NCI-H2029 (cell line): ENCODE measurements at places on chromosomes 12 and 14.

- no peak for DNase-seq
Observed at GRCh38 chr12:67459173-67459572, 189.4 kb upstream of the DYRK2 start.

DNA sequence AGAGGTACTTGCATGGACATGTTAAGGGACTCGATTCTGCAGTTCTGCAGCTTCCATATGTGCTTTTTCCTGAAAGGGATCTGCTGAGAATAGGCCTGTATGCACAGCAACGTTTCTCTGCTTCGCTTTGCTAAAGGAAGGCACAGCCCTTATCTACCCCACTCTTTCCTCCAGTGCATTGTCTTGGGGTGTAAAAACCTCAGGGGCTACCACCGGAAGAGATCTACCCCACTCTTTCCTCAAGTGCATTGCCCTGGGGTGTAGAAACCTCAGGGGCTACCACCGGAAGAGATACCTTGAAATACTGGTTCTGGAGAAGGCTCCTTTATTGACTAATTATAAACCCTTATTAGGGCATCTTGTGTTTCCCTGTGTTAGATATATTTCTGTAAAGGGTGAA, 52.9 kb downstream of the SEL1L start:
- DNase-seq, result no peak

DNA sequence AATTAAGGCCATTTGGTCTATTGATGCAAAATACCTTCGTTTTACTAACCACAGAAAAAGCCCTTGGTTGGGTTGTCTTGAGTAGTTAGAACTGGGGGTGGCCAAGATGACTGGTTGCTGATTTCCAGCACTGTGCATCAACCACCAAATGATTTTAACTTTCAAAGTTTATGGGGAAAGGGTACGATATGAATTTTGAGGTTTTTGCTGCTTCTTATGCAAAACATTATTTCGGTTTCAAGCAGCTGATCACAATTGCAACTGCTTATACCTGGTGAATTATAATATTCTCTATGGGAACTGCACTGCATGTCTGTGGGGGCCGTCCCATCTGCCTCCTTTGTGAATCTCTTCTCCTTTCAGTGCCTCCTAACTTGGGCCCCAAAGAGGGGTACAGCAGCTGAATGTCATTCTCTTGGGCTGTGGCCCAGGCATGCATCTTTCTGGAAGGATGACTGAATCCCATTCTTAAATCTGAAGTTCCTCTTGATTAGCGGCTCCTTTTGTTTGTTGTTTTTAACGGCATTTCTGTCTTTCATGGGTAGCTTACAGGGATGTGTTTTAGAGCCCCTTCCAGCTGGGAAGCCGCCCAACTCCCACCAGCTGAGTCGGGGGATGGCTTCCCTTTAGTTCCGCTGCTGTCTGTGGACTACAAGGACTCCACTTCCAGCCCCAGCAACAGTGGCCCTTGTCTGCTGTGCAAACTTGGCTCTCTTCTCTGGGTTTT, 479.8 kb downstream of the ZFP36L1 start:
- no peak for DNase-seq

DNA sequence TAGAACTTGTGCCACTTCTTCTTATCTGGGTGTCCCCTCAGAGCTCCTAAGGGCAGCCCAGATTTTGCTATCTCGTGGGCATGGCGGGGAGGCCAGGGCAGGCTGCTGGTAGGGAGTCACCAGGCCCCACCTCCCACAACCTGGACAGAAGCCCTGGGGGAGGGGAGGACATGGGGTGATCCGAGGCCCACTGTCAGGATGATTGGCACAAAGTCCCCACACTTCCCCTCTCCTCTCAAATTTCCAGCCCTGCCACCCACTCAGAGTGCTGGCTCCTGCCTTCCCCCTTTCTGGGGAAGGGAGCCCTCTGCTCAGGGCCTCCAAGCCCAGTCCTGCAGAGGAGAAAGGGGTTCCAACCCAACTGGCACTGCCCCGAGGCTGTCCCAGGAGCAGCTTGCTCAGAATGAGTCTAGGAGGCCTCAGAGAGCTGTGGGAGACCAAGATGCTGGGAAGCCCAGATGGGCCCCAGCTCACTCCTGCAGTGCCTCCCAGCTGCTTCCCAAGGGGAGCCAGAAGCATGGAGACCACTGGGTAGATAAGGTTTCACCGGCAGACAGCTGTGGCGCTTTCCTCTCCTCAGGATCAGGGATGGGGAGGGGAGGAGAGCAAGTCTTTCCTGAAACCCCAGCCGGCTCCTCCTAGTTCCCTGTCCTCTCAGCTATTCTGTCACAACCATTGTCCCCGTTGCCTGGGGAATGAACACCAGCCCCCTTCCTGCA, 82.8 kb downstream of the B4GALNT3 start:
- no peak for DNase-seq

GRCh38 chr12:110636516-110636915, 22.6 kb downstream of the TCTN1 start:
- DNase-seq, result no peak
